ENCODE measurements at places on chromosomes 11 and 22. TPM values are rescaled to one million over a fixed set of nuclear protein-coding genes. Genes with fewer than 3 reads are reported as not detected.

- no peaks in the 10 kb centered on the region for H3K36me3 ChIP-seq
- H3K4me1 ChIP-seq, result no peaks in the 10 kb centered on the region
- no peak overlapping the region for H3K27ac ChIP-seq
- H3K4me3 ChIP-seq, result no peak overlapping the region
- peak; percentile 54 for DNase-seq
- no peaks in the 10 kb centered on the region for H3K27me3 ChIP-seq
Measured at GRCh38 chr11:101321222-101321621, 191.6 kb upstream of the PGR start.

DNA sequence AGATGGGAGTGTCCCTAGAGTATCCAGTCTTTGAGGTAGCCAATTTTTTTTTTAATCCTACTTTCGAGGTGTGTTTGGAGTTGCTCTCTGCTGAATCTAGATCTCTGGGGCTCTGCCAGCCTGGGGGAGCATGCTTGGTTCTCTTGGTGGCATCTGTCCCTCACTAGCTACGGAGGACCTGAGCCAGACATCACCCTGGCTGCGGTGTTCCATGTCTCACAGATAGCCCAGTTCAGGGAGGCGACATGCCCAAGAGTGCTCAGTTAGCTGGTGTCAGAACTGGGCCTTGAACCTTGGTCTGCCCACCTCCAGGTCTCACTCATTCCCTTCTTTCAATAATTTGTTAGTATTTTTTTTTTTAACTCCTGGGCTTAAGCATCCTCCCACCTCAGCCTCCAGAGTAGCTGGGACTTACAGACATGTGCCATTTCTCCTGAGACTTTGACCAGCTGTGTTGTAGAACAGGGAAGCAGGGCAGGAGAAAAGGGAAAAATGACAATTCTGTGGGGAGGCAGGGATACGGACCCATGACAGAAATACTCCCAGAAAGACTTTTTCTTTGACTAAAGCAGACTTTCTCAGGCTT is 621 bp downstream of the HMOX1 start:
- H3K4me3 ChIP-seq, result peak overlapping the region; percentile 76
- no peak overlapping the region for H3K27ac ChIP-seq
- no peaks in the 10 kb centered on the region for H3K36me3 ChIP-seq
- peaks cover 54% of the 10 kb centered on the region for H3K4me1 ChIP-seq

DNA sequence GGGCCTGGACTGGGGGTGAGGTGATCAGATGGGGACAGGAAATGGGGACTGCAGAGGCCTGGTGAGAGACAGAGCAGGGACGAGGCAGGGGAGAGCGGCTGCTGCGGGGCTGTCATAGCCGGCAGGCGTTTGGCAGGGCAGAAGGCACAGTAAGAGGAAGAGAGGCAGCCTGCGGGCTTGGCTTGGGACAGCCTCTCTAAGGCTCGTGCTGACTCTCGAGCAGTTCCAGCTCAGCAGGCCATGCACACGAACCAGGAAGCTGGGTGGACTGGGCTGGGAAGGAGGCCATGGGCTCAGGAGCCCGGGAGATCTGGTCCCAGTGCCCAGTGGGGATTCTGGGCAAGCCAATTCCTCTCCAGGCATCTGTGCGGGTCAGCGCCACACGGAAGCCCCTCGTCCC is 19.6 kb upstream of the EIF3D start:
- no peaks in the 10 kb centered on the region for H3K27me3 ChIP-seq
- no peak overlapping the region for H3K4me3 ChIP-seq
- H3K4me1 ChIP-seq, result peaks cover 12% of the 10 kb centered on the region
- no peaks in the 10 kb centered on the region for H3K36me3 ChIP-seq
- no peak for DNase-seq
- H3K27ac ChIP-seq, result no peak overlapping the region

Gene FREY1
- not detected for total RNA-seq

Gene TMEM121B
- 7.2 TPM for total RNA-seq

GRCh38 chr22:42084874-42085273 is 5.4 kb downstream of the SMDT1 start:
- H3K27me3 ChIP-seq, result no peaks in the 10 kb centered on the region
- peaks cover 24% of the 10 kb centered on the region for H3K36me3 ChIP-seq
- H3K27ac ChIP-seq, result no peak overlapping the region
- no peaks in the 10 kb centered on the region for H3K4me1 ChIP-seq

Gene ACR
- 2.2 TPM for total RNA-seq

DNA sequence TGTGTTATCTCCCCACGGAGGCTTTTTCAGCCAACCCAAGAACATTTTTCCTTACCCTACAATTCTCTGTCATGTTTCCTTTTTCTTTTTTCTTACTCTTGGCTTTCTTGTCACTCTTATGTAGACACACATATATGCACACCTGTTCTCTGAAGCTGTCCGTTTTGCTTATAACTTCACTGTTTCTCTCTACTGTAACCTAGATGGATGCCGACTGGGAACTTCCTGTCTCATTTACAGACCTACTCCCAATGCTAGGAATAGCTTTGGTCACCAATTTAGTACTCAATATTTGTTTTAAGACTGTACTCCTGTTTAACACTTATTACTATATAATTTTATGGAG is 9.9 kb upstream of the CASP12 start:
- H3K27me3 ChIP-seq, result no peaks in the 10 kb centered on the region
- H3K36me3 ChIP-seq, result no peaks in the 10 kb centered on the region
- no peak overlapping the region for H3K27ac ChIP-seq
- no peaks in the 10 kb centered on the region for H3K4me1 ChIP-seq

- H3K4me1 ChIP-seq, result peaks cover 5% of the 10 kb centered on the region
- no peak for DNase-seq
- no peaks in the 10 kb centered on the region for H3K36me3 ChIP-seq
- H3K27ac ChIP-seq, result no peak overlapping the region
- no peak overlapping the region for H3K4me3 ChIP-seq
Measured at GRCh38 chr11:99814021-99814420, 793.3 kb downstream of the CNTN5 start.

DNA sequence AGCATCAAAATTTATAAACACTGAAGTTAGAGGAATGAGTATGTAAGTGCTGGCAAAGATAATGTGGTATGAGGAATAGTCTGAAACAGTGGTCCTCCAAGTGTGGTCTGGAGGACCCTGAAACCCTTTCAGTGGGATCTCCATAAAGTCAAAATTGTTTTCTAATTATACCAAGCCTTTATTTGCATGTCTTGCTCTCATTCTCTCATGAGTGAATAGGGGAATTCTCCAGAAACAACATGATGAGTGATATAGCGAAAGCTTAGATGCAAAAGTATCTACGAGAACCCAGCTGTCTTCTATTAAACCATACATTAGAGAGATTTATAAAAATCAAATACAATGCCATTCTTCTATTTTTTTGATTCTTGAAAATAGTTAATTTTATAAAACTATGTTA is 145.0 kb upstream of the RAG2 start:
- H3K27ac ChIP-seq, result no peak overlapping the region
- DNase-seq, result no peak
- no peaks in the 10 kb centered on the region for H3K36me3 ChIP-seq

- H3K36me3 ChIP-seq, result no peaks in the 10 kb centered on the region
- no peak overlapping the region for H3K4me3 ChIP-seq
- no peak overlapping the region for H3K27ac ChIP-seq
- DNase-seq, result no peak
- H3K4me1 ChIP-seq, result no peaks in the 10 kb centered on the region
Measured at GRCh38 chr11:1943977-1944376, 3.2 kb upstream of the MRPL23 start.

GRCh38 chr11:32052215-32052614 is 38.7 kb upstream of the RCN1 start:
- H3K27ac ChIP-seq, result no peak overlapping the region
- no peaks in the 10 kb centered on the region for H3K4me1 ChIP-seq
- H3K27me3 ChIP-seq, result no peaks in the 10 kb centered on the region
- DNase-seq, result peak; percentile 73
- H3K4me3 ChIP-seq, result no peak overlapping the region

- no peak overlapping the region for H3K4me3 ChIP-seq
- no peaks in the 10 kb centered on the region for H3K4me1 ChIP-seq
- no peaks in the 10 kb centered on the region for H3K27me3 ChIP-seq
- DNase-seq, result peak; percentile 72
Measured at GRCh38 chr11:132028380-132029240, 658.2 kb downstream of the NTM start.

Gene MMP13
- total RNA-seq, result not detected

Gene CHST1
- total RNA-seq, result 1.7 TPM

Gene CRYBA4
- total RNA-seq, result not detected

- no peak overlapping the region for H3K4me3 ChIP-seq
- DNase-seq, result no peak
- H3K27ac ChIP-seq, result no peak overlapping the region
- H3K36me3 ChIP-seq, result no peaks in the 10 kb centered on the region
- no peaks in the 10 kb centered on the region for H3K4me1 ChIP-seq
Measured at GRCh38 chr11:112176077-112176476, 765 bp downstream of the BCO2 start.

DNA sequence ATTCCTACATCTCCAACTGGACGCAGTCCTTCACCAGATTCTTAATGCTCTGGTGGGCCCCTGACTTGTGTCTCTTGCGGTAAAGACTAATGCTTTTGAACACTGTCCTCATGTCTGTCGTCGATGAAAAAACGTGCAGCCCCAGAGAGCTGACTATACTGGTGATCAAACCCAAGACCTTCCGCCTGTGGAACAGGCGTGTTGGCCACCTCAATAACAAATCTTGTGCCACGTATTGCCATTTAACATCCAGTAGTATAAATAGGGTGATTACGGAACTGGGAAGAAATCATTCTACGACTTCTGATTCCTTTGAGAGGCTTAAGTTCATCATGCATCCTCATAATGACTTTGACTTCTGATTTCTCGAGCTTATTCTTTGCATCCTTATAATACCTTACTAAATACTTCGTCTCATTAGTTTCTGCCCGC is 45.6 kb downstream of the OR4D9 start:
- H3K27ac ChIP-seq, result no peak overlapping the region
- no peaks in the 10 kb centered on the region for H3K27me3 ChIP-seq
- H3K36me3 ChIP-seq, result no peaks in the 10 kb centered on the region
- H3K4me1 ChIP-seq, result peaks cover 9% of the 10 kb centered on the region
- DNase-seq, result peak; percentile 31

DNA sequence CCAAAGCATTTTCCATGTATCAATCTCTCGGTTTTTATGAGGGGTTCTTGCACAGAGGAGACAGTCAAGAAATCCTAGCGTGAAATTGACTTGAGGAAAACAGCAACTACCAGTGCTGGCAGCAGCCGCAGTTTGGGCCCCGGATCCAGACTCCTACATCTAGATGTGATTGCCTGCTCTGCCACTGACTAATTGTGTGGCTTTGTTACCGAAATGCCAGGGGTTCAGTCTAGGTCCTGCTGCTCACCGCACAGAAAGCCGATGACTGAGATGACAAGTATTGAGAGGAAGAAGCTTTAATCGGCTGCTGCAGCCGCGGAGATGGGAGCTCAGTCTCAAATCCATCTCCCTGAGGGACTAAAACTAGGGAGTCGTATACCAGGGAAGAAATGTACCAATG is 8.2 kb upstream of the GLB1L3 start:
- peaks cover 60% of the 10 kb centered on the region for H3K4me1 ChIP-seq
- H3K27ac ChIP-seq, result no peak overlapping the region
- no peak overlapping the region for H3K4me3 ChIP-seq
- peaks cover 13% of the 10 kb centered on the region for H3K36me3 ChIP-seq
- H3K27me3 ChIP-seq, result no peaks in the 10 kb centered on the region
- no peak for DNase-seq

DNA sequence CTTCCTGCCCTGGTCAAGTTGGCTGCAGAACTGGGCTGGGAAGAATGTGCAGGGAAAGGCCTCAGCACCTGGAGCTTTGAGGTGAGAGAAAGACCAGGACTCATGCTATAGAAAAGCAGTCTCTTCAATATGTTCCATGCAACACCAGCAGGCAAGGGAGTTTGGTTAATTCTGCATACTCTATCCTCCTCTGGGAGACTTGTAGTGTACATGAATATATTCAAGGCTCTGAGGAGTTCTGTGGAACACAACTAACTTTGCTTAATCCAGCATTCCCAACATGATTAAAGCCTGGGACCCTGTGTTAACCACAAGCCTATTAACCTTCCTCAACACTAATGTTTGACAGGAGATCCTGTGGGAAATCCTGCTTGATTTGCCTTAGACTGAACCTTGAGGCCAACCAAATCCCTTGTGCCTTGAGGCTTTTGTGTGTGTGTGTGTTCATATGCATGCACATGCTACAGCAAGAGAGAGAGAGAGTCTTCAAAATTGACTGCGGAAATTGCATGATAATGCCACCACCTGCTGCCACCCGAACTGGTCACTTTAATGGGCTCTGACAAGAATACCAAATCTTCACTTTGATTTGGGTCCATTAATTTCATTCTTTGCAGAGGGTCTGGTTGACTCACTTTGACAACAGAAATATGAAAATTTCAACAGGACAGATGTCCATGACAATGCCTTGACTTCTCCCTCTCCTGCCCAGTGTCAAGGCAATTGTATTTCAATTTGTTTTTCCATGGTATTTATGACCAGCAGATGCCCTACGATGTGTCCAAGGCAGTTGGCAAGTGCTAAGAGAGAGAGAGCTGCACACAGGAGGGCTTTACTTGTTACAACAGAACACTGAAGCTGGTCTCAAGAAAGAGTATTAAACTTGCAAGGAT is 238.2 kb upstream of the ZBED5 start:
- no peaks in the 10 kb centered on the region for H3K27me3 ChIP-seq
- peaks cover 4% of the 10 kb centered on the region for H3K4me1 ChIP-seq
- H3K36me3 ChIP-seq, result peaks cover under 1% of the 10 kb centered on the region
- no peak overlapping the region for H3K4me3 ChIP-seq
- no peak overlapping the region for H3K27ac ChIP-seq

- no peak overlapping the region for H3K27ac ChIP-seq
- H3K4me3 ChIP-seq, result no peak overlapping the region
- H3K36me3 ChIP-seq, result no peaks in the 10 kb centered on the region
- H3K27me3 ChIP-seq, result no peaks in the 10 kb centered on the region
Measured at GRCh38 chr11:32259641-32260081, 168.8 kb downstream of the RCN1 start.

DNA sequence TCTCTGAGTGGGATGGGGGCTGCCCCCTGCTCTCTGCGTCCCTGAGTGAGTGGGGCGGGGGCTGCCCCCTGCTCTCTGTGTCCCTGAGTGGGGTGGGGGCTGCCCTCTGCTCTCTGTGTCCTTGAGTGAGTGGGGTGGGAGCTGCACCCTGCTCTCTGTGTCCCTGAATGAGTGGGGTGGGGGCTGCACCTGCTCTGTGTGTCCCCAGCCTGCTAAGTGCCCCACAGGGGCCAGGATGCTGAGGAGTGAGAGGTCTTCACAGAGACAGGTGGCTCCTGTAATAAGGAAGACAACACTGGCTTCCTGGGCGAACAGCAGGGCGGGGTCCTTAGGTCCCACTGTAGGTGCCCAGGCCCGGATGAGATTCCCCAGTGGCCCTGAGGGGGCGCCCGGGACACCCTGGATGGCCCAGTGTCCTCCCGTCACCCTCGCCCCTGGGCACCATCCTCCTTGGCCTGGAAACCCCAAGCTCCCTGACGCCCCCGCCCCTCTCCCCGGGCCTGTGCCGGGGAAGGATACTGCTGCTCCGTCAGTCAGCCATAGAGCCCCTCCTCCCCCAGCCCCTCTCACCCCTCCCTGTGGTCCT is 3.8 kb upstream of the CCDC188 start:
- no peak overlapping the region for H3K4me3 ChIP-seq
- H3K27ac ChIP-seq, result no peak overlapping the region

- H3K4me1 ChIP-seq, result peaks cover 30% of the 10 kb centered on the region
- peak; percentile 59 for DNase-seq
- no peaks in the 10 kb centered on the region for H3K27me3 ChIP-seq
- H3K27ac ChIP-seq, result 0 out of 2 replicates have a peak overlapping the region, but pooled peaks have one; percentile 13
- no peaks in the 10 kb centered on the region for H3K36me3 ChIP-seq
Measured at GRCh38 chr11:107666911-107667613, 44.8 kb downstream of the SLN start.
